ENCODE measurements at places on chromosomes 5 and 9. TPM values are rescaled to one million over a fixed set of nuclear protein-coding genes. Genes with fewer than 3 reads are reported as not detected.
A peak's percentile ranks its signal among the peaks of the same experiment; 100 is the strongest.

Gene NEURL1B
- 30.9 TPM for total RNA-seq

Gene FBXL7
- 21.1 TPM for total RNA-seq

- DNase-seq, result no peak
These were observed 11.0 kb downstream of the FABP6 start for GRCh38 chr5:160240350-160240749.

GRCh38 chr5:26259081-26259480 lies 779.3 kb downstream of the CDH9 start:
- no peak for DNase-seq

GRCh38 chr5:5145651-5146529 lies 5.8 kb downstream of the ADAMTS16 start:
- no peak for DNase-seq

GRCh38 chr9:32968101-32969011 lies 33.1 kb downstream of the APTX start:
- DNase-seq, result no peak

DNA sequence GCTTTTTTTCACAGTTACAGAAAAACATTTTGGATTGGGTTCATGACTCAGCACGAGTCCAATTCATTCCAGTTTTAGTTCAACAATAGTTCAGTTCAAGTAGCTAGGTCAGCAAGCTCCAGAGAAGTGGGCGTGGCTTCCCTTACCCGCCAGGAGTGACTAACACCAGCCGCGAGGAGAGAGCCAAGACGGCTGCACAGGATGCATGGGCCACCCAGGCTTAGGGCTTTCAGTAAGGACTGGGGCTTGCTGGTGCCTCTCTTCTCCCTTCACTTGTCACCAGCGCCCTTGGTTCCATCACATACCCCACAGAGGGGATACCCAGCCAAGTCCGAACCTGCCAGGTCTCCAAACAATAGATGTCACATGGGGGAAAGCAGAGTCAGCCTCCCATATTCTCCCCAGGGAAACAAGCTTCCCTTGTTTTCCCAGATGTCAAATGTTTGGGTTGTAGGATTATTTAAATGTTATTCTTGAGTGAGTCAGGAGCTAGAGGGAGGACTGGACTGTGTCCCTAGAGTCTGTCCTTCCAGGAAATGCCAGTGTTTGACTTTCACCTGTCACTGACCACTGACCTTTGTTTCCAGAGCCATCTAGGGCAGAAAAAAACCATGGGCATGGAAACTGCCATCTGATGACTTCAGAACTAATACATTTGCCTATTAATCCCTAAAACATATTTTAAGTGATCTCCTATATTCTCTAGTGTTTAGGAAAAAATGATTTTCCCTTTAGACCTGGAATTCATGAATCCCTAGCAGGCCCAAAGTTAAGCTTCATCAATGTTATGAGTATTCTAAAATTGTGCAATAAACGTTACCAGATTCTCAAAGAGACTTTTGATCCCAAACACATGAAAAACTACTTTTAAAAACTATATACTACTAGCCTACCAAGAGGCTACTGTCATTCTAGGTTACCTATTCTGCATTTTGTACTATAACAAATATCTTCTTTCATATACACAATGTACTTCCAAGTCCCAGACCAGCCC lies 51.9 kb downstream of the NIPAL4 start:
- DNase-seq, result peak; percentile 97
